ENCODE measurements at places on chromosomes 16 and 17.

DNA sequence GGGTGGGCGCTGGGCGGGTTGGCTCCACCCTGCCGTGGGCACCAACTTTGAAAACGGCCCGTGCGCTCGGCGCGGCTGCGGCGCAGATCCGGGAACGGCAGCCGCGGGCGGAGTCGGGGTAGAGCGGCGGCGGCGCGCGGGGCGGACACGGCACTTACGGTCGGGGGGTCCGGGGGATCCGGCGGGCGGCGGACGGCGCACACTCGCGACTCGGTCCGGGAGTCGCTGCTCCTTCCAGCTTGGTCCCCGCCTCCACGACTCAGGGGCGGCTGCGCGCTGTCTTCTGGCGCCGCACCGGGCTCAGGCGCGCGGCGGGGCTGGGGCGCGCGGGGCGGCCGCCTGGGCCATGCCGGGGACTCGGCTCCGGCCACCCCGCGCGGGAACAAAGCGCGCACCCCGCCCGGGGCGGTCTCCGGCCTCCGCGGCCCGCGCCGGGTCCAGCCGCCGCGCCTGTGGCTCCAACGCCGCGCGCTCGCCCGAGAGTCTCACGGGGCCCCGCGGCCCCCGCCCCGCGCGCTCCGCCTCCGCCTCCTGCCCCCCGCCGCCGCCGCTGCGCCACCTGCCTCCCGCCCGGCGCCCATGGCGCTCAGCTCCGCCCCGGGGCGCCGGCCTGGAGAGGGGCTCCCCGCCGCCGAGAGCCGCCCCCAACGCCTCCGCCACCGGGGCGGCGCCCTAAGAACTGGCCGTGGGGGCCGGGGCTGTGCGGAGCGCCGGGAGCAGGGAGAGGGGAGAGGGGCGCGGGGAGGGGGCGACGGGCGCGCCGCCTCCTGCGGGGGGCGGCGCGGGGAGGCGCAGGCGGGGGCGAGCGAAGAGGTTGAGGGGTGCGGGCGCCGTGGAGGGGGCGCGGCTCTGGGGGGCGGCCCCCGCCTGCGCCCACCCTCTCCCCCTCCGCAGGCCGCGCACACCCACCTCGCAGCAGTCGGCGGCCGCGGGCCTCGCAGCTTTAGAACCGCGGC lies 35.9 kb downstream of the CBFA2T3 start:
- DNase-seq: no peak

DNA sequence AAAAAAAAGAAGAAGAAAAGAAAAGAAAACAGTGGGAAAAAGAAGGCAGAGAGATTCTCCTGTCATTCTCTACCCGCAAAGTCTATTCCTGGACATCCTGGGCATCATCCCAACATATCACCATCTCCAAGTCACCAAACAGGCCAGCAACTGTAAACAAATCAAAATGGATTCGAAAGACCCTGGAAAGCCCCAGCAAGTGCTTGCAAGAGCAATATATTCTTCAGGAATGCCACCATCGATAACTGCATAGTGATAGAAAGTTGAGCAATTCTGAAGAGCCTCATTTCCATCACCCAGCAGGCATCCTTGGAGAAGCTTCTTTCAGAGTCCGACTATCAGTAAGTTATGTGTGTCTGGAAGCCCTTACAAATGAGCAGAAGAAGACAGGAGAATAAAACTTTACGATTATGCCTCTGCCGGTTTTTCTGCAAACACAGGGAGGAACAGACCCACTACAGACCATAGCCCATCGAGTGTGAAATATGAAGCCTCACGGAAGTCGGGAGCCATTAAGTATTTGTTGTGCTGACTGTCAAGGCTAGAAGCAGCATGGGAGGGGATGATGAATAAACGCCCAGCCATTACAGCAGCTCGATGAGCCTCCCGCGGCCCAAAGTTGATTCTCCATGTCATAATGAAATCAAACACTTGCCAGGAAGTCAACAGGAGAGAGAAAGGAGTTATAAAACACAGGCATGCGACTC lies 64.5 kb upstream of the SEC14L1 start:
- no peak for DNase-seq

DNA sequence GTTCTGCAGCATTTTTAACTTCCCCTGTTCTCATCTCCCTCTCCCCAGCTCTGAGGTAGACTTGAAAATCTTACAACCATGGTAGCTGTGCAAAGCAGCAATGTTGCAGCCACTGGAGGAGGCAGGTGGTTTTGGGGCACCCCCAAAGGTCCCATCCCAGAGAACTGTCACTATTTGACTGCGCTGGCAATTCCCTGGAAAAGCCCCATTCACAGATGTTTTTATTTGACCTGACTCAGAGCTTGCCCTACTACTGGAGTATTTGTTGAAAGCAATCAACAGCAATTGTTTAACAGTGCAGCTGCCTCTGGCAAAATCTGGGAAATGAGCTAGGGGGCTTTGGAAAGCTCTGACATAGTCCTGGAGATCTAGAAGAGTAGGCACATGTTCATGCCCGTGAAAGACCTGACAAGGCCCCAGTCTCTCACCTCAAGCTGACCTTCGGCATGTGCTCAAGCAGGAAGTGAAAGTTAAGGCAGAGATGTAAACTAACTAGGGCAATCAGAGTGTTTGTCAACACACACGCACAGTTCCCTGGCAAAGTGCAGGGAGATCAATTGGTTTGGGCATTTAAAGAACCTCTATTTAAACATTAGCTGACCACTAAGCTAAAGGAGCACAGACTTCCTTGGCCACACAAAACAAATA lies 19.7 kb upstream of the PIK3R5 start:
- no peak for DNase-seq

- DNase-seq: no peak
Measured at GRCh38 chr17:47413872-47414271, 90.1 kb downstream of the EFCAB13 start.

- no peak for DNase-seq
Measured at GRCh38 chr17:7019839-7020519, 2.9 kb upstream of the BCL6B start.

DNA sequence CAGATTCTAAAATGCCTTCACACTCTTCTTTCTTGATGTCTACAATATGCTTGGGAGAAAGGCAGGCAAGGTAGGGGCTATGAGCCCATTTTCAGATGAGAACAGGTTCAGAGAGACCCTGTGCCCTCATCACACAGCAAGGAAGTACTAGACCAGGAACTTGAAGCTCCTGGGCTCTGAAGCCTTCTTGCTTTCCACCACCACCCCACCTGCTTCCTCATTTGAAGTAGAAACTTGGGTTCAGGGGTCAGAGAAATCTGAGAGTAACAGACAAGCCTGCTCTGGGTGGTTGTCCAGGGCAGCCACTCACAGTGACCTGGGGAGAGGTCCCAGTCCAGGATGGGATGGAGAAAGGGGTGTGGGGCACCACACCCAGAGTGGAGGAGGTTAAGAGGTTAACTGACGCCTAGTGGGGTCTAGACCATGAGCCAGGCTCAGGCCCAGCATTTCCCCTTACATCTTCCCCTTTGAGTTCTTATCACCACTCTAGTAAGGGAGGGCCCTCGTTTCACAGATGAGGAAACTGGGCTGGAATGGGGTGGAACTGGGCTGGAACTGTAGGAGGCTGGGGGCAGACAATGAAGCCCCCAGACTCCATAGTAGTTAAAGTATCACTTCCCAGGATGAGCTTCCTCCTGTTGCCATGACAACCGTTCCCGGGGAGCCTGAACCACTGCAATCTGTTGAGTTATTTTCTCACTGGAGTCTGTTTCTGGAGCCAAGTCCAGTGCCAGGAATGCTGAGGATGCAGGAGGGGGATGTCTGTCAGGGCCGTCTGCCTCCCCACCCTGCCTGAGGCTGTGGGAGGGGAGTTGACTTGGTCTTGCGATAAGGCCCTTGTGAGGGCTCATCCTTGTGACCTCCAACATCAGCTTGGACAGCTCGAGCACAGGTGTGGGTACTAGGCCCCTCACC lies 16.2 kb upstream of the PHF12 start:
- no peak for DNase-seq

GRCh38 chr16:63684149-63685101 lies 1437.4 kb downstream of the CDH11 start:
- DNase-seq: no peak

- no peak for DNase-seq
Measured at GRCh38 chr16:55642611-55643010, 13.2 kb upstream of the SLC6A2 start.

- no peak for DNase-seq
Measured at GRCh38 chr17:40475234-40475908, 26.1 kb downstream of the TNS4 start.

- no peak for DNase-seq
Measured at GRCh38 chr17:80468781-80469493, 7.5 kb downstream of the NPTX1 start.

- DNase-seq: peak; percentile 58
Measured at GRCh38 chr16:89422905-89423630, 67.3 kb downstream of the ANKRD11 start.

GRCh38 chr17:41970901-41971331 lies 4.3 kb downstream of the CNP start:
- no peak for DNase-seq

DNA sequence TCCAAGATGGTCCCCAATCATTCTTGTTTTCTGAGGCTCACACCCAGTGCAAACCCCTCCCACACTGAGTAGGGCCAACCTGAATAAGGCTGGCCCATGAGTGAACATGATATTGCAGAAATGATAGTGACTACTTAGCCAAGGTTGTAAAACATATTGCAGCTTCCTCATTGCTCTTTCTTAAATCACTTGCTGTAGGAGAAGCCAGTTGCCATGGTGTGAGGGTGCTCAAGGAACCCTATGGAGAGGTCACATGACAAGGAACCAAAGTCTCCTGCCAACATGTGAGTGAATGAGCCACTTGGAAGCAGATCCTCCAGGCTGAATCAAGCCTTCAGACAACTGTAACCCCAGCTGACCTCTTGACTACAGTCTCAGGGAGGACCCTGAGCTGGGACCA lies 191.4 kb downstream of the RGS9 start:
- DNase-seq: no peak

DNA sequence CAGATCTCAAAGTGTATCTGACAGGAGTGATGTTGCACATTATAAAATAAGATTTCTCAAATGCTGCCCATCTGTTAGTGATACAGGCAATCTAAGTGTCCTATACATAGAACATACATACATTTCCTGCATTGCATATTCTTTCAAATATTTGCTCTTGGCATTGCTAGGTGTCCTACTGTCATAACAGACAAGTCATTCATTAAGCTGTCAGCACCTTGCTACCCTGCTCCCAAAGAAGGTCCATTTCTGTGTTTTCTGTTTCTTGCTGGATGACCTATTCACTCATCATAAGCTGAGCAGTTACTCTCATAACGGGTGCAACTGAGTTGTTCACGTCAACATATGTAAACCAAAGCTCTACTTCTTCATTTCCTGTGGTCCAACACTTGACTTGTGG lies 719.0 kb downstream of the KCNJ2 start:
- no peak for DNase-seq

DNA sequence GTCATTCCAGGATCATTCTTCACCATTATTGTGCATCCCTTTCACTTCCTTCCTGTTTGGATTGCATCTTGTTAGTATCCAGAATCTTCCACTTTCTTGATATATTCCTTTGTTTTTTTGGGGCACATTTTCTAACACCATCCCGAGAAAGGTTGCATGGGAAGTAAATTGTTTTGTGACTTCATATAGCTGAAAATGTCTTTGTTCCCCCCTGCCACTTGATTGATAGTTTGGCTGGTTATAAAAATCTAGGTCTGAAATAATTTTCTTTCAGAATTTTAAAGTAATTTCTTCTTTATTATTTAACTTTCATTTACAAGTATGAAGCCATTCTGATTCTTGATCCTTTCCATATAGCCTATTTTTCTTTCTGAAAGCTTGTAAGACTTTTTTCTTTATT lies 32.7 kb downstream of the GAN start:
- no peak for DNase-seq

DNA sequence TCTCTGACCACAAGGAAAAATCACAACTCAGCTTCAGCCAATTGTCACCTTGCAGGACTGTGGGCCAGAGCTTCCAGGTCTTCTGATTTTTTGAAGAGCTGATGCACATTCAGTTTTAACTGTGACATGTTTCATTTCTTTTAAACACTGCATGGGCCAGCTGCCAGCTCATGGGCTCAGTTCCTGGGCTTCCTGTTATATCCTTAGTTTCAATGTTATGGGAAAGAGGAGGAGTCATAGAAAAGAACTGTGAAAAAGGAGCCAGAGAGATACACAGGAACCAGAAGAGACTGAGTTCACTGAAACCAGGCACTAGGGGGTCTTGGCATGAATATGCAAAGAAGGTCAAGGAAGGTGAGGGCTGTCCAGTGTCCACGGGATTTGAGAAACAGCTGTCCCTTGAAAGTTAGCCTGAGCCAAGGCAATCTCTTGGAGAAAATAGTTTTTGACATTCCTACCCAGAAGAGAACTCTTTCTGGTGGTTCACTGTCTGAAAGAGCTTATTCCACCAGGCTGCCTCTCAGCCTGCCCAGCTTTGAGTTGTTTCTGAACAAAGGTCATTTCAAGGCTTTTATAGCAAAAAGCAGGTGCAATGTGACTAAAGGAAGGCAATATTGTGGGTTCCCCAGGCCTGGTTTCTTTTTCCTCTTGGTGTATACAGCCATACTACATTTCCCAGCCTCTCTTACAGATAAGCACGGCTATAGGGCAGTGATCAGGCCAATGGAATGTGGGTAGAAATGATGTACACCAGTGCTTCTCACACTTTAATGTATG lies 10.5 kb downstream of the PDILT start:
- DNase-seq: no peak

DNA sequence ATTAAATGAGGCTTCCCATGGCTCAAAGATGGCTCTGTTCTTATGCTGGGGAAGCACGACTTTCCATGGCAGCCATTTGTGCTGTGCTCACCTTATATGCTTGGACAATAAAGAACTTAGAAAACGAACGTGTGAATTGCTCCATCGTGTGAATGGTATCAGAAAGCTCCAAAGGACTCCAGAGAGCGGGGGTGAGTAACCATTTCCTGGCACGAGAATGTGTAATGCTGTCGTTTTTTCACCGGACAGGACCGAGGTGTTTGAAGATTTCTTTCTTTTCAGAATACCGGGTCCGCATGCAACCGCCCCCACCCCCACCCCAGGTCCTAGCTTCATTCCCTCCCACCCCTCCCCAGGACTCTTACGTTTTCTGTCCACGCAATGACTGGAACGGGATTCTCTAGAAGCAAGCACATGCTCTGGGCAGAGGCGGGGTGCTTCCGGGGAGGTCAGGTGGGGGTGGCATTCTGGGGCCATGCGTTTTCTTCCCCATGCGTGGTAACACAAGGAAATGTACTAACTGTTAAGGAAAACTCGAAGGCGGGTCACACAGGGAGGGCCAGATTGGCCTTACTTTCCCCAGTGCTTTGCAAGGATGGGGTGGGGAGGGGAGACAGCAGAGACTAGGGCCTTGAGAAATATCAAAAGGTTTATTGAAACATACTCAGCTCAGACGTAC lies 26.2 kb downstream of the GPRC5B start:
- DNase-seq: no peak

GRCh38 chr17:15392326-15392741 lies 50.9 kb upstream of the TEKT3 start:
- no peak for DNase-seq

- no peak for DNase-seq
Measured at GRCh38 chr17:35917519-35918213, 12.9 kb downstream of the RDM1 start.

DNA sequence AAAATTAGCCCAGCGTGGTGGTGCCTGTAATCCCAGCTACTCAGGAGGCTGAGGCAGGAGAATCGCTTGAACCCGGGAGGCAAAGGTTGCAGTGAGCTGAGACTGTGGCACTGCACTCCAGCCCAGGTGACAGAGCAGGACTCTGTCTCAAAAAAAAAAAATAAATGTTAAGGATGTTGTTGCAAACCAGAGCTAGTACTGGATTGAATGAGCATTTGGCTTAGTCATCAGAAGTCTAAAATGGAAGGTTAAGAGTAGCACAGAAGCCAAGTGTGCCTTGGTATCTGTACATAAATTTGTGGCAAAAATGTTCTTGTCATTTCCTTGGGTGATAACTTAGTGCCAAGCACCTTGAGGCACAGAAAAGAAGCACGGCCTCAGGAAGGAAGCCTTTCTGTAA lies 50.6 kb upstream of the MED9 start:
- no peak for DNase-seq

Measured in GM18507 (cell line).